ENCODE measurements at places on chromosomes 4 and X.

DNA sequence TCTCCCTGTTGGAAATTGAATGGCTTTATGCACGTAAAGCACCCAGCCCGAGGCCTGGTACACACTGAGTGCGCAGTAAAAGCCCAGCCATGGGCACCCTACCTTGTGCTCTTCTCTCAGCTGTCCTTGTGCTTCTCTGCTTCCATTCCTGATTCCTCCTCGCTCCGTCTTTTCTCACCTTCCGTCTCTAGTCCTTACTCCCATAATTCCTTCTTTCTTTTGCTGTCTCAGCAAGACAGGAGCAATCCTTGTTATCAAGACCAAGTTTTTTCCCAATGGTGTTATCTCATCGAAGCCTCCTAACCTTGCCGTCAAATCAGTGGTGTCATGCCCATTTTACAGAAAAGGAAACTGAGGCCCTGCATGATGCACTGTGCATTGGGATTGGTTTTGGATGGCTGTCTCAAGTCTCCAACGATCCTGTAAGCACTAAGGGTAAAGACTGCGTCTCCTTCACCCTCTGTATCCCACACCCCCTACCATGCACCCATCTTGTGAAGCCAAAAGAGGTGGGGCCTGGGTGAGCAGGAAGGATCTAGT, 30.1 kb downstream of the CYTL1 start:
- no peak for DNase-seq

- no peak for DNase-seq
These were observed 25.5 kb upstream of the NXT2 start for GRCh38 chrX:109511113-109511512.

DNA sequence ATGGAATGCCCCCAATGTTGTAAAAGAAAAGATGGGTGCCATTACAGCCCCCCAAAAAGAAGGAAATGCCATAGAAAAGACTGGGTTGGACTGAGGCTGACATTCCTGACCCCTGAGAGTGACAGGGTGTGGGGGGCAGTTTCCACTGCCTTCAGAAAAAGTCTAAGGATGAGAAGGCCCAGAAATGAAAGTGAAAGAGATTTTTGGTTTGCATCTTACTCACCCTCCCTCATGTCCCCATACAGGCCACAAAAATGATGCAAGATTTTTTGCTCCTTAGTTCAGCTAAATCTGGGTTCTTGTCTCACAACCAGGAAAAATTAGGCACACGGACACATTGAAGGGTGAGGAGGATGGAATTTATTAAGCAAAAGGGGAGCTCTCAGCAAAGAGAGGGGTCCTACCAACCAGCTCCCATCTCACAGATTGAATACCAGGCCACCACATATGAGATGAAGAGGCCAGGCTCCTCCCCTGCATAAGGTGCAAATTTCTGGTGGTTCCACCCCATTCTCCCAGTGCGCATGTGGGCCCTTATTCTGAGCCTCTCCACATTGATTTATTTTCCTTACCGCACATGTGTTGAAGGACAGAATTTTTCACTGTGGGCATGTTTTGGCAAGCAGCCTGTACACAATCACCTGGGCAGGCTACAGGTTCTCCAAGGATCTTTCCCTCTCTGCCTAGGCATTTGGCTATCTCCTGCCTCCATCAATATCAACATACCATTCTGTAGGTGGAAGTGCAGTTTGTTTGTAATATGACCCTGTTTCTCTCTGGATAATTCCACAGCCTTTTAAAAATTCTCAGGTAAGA, 18.8 kb downstream of the PPP4R3C start:
- DNase-seq = no peak

DNA sequence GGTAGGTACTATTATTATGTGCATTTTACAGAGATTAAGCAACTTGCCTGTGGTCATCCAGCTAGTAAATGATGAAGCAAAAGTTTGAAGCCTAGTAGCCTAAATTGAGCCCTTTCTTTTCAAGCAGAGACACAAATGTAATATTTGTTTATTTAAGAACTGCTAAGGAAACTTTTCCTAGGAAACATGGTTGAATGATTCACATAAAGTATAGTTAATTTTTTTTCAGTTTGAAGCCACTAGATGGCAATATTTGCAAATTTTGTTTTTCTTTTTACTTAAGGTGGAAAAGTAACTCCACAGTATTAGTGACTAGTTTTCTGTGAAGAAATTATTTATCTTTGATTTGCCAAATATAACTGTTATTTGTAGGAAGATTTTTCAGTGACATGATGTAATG, 52.8 kb upstream of the ANKRD17 start:
- no peak for DNase-seq

DNA sequence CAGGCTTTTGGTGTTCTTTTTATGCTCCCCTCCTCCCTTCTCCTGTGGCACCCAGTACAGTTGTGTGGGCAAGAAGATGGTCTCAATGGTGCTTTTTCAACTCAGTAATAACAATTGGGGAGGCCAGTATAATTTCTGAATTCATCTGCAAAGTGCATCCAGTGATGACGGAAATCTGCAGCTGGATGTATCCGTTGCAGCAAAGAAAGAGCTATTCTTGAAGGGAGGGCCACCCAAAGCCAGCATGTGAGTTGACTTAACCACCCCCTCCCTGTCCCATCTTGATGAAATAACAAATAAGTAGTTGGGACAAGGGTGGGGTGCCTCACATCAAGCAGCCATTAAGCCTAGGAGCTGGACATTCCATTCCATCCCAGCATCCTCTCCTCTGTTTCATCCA, 30.7 kb downstream of the TSC22D3 start:
- DNase-seq = no peak

DNA sequence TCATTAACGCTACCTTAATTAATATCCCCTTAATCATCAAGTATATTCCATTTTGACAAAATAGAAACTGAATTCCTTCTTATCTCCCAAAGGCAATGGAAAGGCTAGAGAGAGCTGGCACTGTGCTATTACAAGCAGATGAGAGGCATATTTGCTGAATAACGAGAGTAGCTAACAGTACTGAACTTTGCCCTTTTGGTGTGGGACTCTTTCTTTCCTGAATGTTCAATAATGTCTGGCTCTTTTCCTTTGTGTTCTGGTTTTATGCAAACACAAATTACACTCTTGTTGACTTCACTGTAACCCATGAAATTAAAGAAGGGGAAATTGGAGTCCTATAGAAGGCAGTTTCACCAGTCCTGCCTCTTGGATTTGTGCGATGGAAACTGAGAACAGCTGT, 63.5 kb downstream of the SHROOM3 start:
- DNase-seq = no peak

- DNase-seq = no peak
These were observed 783 bp downstream of the RBPJ start for GRCh38 chr4:26321373-26322221.

DNA sequence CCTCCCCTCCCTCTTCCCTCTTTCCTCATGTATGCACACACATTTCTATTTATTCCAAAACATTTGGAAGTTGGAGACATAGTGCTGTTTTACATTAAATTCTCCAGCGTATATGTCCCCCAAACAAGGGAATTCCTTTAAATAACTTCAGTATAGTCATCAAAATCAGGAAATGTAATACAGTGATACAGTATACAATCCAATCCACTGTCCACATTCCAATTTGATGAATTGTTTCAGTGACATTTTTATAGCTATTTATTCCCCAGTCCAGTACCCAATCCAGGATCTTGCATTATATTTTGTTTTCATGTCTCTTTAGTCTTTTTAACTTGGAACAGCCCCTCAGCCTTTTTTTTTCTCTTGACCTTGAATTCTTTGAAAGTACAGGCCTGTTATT, 233.0 kb downstream of the DKK2 start:
- DNase-seq = no peak

DNA sequence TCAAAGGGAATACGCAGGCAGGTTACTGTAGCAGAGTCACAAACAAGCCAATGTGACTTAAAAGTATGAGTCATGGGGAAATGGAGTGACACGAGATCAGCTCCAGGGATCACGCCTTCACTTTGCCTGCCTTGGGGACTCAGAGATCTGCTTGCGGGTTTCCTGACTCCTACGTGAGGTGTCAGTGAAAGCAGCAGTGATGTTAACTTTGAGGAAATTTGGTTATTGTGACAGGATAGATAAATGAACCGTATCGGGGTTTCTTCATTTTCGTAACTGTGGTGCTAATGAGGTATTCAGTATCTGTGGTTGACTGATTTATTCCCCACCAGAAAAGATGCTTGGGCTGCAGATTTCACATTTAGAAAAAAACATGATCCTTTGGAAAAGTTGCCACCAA, 383.3 kb upstream of the ZFP42 start:
- DNase-seq = no peak

- DNase-seq = no peak
These were observed 51.6 kb downstream of the PPP3CA start for GRCh38 chr4:101295691-101296090.

DNA sequence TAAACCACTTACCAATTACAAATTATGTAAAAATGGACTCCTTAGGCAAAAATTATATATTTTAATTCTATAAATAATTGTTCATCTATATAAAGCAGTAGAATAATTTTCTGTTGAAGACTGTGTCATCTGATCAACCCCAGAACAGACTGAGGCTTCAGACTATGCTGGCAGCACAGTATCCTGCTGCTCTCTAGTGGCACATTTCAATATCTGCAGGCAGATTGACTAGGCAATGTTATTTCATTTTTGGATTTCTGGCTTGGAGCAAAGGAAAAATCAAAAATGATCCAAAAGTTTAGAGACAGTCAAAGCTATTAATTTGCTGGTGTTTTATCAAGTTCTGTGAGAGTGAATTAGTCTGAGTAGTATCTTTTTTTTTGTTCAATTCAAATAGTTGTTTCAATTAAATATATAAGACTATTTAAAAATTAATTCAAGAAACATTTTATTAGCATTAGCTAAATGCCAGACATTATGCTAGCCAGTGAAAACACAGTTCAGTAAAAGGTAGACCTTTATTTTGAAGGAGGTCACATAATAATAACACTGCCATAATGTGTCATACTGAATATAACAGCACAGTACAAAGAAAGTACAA, 21.3 kb upstream of the SULT1E1 start:
- DNase-seq = peak; percentile 28

DNA sequence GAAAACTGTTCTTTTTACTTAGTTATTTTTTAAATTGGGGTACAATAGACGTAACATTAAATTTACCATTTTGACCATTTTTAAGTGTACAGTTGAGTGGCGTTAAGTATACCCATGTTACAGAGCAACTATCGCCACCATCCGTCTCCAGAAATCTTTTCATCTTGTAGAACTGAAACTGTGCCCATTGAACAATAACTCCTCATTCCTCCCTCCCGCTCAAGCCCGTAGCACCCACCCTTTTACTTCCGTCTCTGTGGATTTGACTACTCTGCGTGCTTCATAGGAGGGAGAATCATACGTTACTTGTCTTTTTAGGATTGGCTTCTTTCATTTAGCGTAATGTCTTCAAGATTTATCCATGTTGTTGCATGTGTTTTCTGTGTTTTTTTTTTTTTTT, 55.3 kb downstream of the TMEM131L start:
- no peak for DNase-seq

- DNase-seq = no peak
These were observed 126.4 kb downstream of the HMX1 start for GRCh38 chr4:8745005-8745790.

DNA sequence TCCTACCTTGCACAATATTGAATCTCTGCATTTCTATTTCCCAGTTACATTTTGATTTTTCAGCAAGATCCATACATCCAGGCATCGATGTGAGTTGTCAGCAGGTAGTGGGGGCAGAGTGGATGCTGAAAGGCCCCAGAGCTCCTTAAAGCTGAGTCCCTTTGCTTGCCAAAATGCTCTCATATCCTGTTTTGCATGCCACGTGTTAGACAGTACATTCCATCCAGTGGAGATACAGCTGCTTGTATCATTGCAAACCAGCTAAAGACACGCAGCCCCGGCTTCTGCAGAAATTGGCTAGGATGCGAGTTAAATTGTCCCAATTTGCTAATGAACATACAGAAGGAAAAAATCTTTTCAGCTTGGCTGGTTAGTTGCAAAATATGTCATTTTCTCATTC, 179.6 kb upstream of the MXRA5 start:
- no peak for DNase-seq

GRCh38 chr4:3240936-3241522, 7.9 kb upstream of the MSANTD1 start:
- no peak for DNase-seq

DNA sequence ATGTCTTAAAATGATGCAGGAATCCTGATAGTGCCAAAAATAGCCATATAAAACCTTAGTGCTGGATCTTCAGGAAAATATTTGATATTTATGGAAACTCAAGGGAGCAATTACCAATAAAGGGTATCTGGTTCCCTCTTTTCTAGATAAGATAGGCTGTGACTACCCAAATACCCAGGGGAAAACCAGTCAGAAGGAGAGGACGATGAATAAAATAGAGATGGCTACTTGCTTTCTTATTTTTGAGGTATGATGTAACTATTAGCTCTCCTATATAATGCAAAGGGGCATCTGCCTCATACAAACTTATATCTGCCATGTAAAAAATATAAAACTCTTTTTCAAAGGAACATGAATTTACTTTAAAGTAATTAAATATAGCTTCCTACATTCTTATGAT, 23.4 kb upstream of the COX18 start:
- DNase-seq = no peak

DNA sequence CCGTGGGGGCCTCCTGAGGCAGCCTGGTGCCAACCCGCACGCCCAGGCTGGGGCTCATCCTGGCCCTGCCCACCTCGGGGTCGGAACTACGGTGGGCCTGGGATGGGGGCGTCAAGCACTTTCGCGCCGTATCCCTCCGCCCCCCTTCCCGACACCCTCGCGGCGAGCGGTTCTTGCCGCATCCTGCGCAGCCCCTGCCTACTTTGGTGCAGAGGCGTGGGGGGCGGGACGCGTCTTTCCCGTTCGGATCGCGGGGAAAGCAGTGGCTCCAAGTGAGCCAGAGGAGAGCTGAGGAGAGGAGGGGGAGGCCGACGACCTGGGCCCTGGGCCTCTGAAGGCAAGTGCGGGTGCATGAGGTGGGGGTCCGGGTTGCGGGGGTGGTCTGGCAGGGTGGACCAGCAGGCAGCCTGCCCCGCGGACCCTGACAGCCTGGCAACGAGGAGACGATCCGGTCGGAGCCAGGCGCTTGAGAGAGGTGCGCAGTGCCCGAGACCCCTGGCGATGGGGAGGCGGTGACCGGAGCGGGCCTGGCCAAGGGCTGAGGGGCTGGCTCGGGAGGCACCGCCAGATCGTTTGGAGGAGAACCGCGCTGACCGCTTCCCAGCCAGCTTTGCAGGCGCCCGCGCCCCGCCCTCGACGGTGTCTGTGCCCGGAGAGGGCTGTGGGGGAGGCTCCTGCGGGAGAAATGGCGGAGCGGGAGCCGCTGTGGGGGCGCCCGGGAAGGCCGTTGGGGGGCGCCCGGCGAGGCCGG, at the start of gene GPRASP2:
GPRASP2 (plus strand) TSS at position 233 of the 751 bp plus-strand sequence. CDS start 2,422 bp downstream, outside the sequence.
- no peak for DNase-seq

DNA sequence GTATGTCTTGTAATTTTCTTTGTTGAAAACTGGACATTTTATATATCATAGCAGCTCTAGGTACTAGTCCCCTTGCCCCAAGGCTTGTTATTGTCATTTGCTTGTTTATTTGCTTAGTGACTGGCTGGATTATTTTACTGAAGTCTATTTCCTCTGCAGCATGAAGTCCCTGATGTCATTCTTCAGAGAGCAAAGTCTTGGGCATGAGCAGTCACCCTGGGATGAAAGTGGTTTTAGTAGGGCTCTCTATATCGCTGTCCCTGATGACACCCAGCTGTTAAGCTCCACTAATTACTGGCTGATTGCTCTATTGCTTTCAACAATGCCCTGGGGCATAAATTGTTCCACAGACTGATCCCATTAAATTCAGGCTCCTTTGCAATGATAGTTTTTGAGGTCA, 113.5 kb upstream of the USP9X start:
- DNase-seq = no peak

- no peak for DNase-seq
These were observed 173.2 kb upstream of the FAM9B start for GRCh38 chrX:9207142-9207541.
